ENCODE measurements at places on chromosomes 5 and 9.

DNA sequence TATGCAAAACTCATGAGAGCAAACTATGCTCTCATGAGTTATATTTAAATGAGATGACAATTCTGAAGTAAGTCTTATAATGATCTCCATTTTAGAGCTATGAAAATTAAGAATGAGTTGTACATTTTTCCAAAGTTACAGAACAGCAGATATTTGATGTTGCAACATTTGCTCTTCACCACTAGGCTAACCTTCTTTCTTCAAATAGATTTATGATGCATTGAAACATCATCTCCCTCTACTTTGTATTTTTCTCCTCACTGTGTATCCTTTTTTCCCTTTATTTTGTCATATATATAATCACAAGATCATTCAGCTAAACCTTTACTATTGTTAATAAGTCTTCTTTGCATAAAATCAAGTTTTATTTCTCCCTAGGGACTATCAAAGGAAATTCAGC lies 497.7 kb upstream of the TYRP1 start:
- DNase-seq: no peak

GRCh38 chr9:133274236-133275104 lies 531 bp downstream of the ABO start:
- DNase-seq: no peak

DNA sequence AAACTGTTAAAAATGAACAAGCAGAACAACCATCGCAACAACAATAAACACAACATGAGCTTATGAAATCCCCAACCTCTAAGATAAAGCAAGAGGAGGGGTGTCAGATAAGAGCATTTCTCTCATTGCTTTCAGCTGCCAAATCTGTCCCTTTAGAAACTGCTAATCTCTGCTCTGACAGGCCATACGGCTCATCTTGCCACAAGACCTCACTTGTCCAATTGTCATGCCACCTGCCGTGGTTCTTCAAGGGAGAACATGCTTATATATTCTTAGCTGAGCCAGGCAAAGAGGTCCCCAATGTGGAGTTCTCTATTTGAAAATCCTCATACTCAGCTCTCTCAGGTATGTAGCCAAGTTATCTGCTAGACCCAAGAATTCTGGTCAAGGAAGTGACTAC lies 405.0 kb upstream of the TNC start:
- DNase-seq: no peak

DNA sequence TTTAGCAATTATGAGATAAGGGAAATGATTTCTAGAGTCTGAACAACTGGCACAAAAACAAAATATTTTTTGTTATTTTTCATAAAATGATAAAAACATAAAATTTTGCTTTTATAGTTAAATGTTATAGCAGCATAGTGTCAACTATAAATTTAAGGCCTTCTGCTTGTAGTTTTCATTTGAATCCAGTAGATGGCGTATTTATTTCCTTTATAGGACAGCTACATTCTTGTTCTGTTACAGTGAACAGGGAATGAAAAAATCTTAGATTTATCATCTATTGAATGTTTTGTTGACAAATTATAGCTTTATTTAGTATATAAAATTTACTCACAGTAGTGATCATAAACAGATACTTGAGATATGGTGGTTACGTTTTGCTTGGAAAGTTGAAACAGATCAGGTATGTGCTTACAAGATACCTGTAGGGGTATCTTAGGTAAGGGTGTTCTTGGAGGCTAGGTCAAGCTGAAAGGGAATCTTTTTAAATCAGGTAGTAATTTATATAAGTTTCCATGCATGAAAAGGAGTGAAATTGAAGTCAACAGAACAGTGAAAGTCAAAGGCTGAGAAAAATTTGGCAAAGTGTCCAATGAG lies 239.3 kb upstream of the GRIN3A start:
- DNase-seq: no peak

- no peak for DNase-seq
These were observed 76.6 kb upstream of the TBCA start for GRCh38 chr5:77852514-77853352.

DNA sequence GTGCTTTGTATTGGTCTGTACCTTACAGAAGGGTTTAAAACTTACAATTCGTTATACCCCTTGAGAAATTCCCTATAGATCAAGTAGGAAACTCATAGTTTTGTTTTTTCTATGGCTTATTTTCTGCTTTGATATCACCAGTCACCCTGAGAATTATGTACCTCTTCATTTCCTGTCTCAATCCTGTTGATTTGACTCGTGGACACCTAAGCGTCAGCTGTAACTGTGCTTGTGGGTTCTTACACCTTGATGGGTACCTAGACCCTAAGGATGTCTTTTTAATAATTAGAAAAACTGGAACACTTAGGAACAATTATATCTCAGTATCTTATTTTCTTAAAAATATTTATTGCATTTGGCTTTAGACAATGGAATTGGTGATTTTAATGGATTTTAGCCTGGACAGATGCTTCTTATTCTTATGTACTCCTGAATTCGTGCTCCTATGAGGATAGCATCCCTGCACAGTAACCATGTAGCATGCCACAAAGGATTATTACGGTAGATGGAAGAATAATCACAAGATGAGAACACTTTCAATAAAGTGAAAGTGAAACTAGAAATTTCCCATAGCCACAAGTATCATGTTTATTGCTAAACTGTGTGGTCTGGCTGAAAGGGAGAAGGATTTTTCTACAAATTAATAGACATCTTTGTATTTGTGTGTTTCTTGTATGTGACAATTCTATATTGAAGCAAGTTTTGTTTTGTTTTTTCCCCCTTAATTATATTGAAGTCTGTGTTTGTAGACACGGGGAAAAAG lies 1920.3 kb upstream of the WWC1 start:
- no peak for DNase-seq

- DNase-seq: no peak
These were observed 3.1 kb upstream of the IFNK start for GRCh38 chr9:27520986-27521385.

DNA sequence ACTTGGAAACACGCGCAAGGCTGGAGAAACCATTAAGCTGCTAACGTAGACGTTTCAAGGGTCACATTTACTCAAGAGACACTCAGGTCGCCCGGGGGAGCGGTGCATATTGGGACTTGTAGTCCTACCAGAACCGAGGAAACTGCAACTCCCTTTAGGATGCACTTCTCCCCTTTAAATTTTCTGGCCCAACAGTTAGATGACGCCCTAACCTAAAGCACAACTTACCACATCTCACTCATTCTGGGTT lies 384 bp upstream of the DMXL1 start:
- no peak for DNase-seq

DNA sequence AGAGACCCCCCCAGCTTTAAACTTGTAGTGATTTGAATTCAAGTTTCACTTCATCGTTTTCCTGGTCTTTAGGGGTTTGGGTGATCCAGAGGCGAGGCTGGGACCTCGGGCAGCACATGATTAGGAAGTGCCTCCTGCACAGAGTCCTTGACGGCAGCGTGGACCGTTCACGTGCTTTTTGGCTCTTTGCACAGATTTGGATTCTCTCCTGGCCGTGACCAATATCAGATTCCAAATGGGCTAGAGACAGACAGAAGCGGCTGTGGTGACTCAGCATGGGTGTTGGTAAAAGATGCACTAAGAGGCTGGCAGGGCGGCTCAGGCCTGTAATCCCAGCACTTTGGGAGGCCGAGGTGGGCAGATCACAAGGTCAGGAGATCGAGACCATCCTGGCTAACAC lies 117.2 kb upstream of the CACNA1B start:
- no peak for DNase-seq

DNA sequence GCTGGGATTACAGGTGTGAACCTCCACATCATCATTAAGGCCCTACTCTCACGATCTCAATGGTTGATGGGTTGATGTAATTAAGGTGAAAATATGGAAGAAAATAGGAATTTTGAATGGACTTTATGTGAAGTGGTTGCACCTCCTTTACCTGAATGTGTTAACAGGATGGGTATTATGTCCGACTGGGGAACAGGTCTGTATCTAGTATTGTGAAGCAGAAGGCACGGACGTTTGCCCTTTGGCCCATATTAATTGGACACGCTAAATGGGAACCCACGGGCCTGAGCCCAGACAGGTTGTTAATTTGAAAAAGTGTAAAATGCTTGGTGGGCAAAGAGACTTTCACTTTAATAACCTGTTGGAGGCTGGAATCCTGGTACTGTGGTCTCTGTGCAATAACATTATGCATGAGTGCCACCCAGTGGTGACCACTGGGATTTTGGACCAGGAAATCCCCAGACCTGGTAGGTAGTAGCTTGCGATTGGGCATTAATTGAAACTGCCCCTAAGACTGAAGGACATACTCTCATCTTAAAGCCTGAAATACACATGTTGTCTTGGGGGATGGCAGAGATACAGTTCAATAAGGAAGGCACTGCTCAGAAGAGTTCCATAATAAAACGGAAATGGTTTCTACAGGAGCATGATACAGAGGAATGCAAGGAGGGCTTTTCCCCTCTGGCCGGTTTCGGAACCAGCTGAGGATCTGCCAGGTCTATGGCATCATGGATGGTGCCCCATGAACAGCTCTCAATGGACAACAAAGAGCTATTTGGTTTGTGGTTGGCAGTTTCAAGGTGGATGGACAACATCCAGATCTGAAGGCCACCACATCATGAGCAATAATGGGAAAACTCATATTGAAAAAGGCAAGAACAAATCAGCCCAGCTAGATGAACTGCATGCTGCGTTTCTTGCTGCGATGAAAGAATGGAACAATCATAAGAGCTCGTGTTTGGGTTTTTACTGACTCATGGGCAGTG lies 26.2 kb upstream of the BICD2 start:
- DNase-seq: no peak

DNA sequence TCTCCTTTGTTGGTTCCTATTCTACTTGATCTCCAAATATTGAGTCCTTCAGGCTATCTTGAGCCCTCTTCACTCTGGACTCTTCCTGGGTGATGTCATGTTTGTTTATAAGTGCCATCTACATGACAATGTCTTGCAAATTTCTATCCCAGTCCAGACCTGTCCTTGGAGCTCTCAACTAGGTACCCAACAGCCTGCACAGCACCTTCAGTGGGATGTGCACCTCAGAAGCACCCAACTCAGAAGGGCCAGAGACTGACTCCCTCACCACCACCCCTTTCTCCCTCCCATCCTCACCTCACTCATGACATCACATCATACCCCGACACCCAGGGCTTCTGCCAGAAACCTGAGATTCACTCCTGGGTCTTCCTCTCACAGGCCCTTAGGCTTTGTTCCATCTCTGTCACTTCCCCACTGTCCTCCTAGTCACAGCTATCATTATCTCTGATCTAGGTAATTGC lies 14.4 kb downstream of the TXN start:
- DNase-seq: no peak

GRCh38 chr5:94366811-94367210 lies 251.6 kb downstream of the KIAA0825 start:
- DNase-seq: no peak

Measured in ascending aorta (tissue), 2 donors.